Esophagus squamous epithelium (tissue), 5 donors: ENCODE measurements at places on chromosomes 4 and X. TPM values are rescaled to one million over a fixed set of nuclear protein-coding genes. Genes with fewer than 3 reads are reported as not detected.

DNA sequence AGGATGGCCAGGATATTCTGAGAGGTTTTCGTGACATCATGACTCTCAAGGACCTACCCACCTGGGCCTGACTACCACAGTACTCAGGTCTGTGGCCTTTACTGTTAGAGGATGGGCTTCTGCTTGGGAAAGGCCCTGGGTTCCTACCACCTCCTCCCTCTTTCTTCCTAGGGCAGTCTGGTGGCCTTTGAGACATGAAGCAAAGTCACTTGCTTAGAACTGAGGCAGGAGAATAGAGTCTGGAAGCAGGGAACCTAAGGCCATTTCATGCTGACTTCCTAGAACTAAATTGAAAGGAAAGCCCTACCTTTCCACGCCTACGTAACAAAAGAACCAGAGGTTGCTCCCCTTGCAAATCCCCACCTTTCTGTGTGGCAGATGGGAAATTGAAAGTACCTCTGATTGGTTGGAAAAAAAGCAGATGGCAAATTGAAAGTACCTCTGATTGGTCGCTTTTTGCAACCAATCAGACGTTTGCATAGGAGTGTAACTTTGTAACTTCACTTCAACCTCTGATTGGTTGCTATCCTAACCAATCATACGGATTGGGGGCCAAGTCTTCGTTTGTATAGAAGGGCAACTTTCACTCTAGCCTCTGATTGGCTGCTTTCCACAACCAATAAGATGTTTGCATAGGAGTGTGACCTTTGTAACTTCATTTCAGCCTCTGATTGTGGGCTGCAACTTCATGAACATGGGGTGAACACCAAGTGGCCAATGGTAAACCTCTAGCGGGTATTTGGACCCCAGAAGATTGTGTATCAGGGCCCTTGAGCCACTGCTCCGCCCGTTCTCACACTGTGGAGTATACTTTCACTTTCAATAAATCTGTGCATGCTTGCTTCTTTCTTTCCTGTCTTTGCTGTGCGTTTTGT, 9.9 kb upstream of the AKAP14 start:
- H3K27me3 ChIP-seq: no peaks in the 10 kb centered on the region
- H3K4me3 ChIP-seq: no peak overlapping the region
- H3K27ac ChIP-seq: no peak overlapping the region
- DNase-seq: no peak
- H3K36me3 ChIP-seq: no peaks in the 10 kb centered on the region

GRCh38 chrX:142978130-142978684, 47.5 kb upstream of the SPANXN4 start:
- H3K4me3 ChIP-seq: no peak overlapping the region
- H3K4me1 ChIP-seq: no peaks in the 10 kb centered on the region
- H3K27ac ChIP-seq: no peak overlapping the region
- no peaks in the 10 kb centered on the region for H3K36me3 ChIP-seq
- H3K27me3 ChIP-seq: no peaks in the 10 kb centered on the region

DNA sequence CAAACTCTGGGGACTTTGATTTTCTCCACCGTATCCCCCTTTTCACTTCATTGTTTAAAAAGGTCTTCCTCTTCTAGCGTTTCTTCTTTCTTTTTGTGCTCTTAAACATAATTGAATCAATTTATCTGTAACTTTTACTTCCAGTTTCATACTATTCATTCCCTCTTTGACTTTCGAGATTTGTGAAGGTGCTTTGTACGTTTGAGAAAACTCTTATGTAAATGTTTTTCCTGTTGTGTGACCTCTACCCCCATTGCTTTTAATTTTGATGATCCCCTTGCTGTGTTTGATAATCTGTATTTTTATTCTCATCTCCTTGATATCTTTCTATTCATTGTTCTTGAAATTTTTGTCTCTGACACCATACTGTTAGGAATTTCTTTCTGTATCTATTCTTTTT, 4.8 kb downstream of the USP38 start:
- H3K4me1 ChIP-seq: peaks cover 4% of the 10 kb centered on the region
- H3K27me3 ChIP-seq: no peaks in the 10 kb centered on the region
- H3K27ac ChIP-seq: no peak overlapping the region
- H3K4me3 ChIP-seq: no peak overlapping the region
- DNase-seq: no peak
- H3K36me3 ChIP-seq: no peaks in the 10 kb centered on the region

GRCh38 chrX:56029691-56030090, 202.5 kb upstream of the KLF8 start:
- no peaks in the 10 kb centered on the region for H3K4me1 ChIP-seq
- no peaks in the 10 kb centered on the region for H3K36me3 ChIP-seq
- DNase-seq: no peak
- H3K27ac ChIP-seq: no peak overlapping the region

- DNase-seq: no peak
- peak overlapping the region; percentile 5 for H3K4me3 ChIP-seq
- peak overlapping the region; percentile 50 for H3K27ac ChIP-seq
- no peaks in the 10 kb centered on the region for H3K27me3 ChIP-seq
Measured at GRCh38 chrX:153766098-153766817, 2.2 kb downstream of the PLXNB3 start.

DNA sequence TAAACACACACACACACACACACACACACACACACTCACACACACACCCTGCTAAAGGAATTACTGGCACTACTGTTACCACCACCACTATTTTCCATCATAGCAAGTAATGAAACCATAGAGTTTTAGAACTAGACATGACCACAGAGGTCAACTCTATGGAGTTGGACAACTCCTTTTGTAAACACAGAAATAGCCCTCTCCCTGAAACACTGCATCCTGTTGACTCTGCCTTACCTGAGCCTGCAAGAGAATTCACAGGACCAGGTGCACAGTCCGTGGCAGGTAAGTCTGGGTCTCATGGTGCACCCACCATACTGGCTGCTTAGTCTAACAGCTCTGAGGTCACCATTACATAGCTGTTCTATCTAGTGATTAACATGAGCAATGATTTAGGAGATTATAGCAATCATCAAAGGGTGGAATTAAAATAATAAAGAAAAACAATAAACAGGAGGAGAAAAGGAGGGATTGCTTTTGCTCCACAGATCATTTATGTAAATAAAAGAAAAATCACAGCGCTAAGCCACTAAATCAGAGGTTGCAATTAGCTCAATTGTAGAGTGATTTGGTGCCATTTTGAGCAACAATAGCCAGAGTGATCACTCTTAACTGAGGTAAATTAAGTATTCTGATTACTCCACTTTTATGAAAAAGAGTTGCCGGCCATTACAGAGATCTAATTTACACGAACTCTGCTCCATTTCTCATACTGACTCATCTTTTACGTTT, 340.0 kb upstream of the RASGEF1B start:
- H3K4me3 ChIP-seq: no peak overlapping the region
- peaks cover 25% of the 10 kb centered on the region for H3K4me1 ChIP-seq
- DNase-seq: no peak
- H3K27me3 ChIP-seq: no peaks in the 10 kb centered on the region
- no peaks in the 10 kb centered on the region for H3K36me3 ChIP-seq

- no peak for DNase-seq
- H3K4me3 ChIP-seq: no peak overlapping the region
- H3K27ac ChIP-seq: no peak overlapping the region
- no peaks in the 10 kb centered on the region for H3K4me1 ChIP-seq
Measured at GRCh38 chr4:118842055-118842454, 6.1 kb upstream of the SEC24D start.

DNA sequence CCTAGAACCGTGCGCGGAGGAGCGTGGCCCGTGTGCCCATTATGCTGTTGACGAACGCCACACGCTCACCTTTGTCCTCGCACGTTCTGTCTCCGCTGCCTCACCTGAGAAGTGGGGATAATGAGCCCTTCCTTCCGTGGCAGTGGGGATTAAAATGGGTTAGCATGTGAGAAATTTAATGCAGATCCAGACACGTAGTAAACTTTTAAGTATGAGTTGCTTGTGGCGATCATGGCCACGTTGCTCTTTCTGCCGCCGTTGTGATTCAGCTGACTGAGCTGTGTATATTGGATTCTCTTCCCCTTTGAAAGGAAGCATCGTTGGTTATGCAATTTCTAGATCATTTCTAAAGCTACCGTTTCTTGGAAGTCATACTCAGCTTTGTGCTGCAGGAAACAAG, 16.5 kb downstream of the TBC1D14 start:
- peaks cover 4% of the 10 kb centered on the region for H3K4me1 ChIP-seq
- H3K36me3 ChIP-seq: peaks cover 16% of the 10 kb centered on the region
- no peak for DNase-seq
- no peaks in the 10 kb centered on the region for H3K27me3 ChIP-seq
- no peak overlapping the region for H3K4me3 ChIP-seq
- peak overlapping the region; percentile 30 for H3K27ac ChIP-seq

DNA sequence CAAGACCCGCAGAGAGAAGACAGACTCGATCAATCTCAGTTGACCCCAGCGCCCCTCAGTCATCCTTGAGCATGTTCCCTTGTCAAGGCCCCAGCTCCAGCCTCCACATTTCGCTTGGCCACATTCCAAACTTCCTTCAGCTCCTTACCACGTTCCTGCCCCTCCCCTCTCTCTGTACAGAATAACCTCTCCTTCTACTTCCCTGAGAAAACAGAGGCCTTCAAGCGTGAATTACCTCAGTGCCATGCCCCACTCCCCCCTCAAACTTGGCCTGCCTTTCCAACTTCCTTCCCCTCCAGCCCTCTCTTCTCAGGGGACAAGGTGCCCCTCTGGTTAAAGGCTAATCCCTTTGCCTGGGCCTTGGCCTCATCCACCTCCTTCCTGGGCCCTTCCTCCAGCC, 3.2 kb upstream of the RIPPLY1 start:
- no peaks in the 10 kb centered on the region for H3K36me3 ChIP-seq
- H3K27me3 ChIP-seq: no peaks in the 10 kb centered on the region
- H3K4me3 ChIP-seq: no peak overlapping the region
- H3K27ac ChIP-seq: no peak overlapping the region
- H3K4me1 ChIP-seq: no peaks in the 10 kb centered on the region
- no peak for DNase-seq

DNA sequence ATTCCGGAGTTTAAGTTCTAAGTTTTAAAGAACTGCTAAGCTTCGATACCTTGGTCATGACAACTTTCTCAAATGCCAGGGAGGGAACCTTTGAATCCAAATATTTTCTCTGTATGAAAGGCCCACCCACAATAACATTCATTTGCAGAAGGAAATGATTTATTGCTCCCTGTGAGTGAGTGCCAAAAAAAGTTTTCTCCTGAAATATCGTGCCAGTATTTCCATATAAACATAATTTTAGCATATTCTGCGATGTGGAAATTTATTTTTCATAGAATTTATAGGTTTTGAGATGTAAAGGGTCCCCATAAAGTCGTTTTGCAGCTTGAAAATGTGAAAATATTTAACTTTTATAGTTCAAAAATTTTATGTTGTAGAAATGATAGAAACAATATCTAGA, 53.9 kb downstream of the BMPR1B start:
- H3K27ac ChIP-seq: no peak overlapping the region
- H3K4me3 ChIP-seq: no peak overlapping the region
- H3K27me3 ChIP-seq: no peaks in the 10 kb centered on the region
- H3K4me1 ChIP-seq: no peaks in the 10 kb centered on the region

The IL1RAPL1 gene
- total RNA-seq: 0.19 TPM

The PPP2R2C gene
- total RNA-seq: 75.3 TPM
